Right atrium auricular region (tissue), 2 donors: ENCODE measurements at places on chromosomes 7 and 10.

- no peak for DNase-seq
These were observed 328.4 kb upstream of the C7orf33 start for GRCh38 chr7:148261996-148262688.

DNA sequence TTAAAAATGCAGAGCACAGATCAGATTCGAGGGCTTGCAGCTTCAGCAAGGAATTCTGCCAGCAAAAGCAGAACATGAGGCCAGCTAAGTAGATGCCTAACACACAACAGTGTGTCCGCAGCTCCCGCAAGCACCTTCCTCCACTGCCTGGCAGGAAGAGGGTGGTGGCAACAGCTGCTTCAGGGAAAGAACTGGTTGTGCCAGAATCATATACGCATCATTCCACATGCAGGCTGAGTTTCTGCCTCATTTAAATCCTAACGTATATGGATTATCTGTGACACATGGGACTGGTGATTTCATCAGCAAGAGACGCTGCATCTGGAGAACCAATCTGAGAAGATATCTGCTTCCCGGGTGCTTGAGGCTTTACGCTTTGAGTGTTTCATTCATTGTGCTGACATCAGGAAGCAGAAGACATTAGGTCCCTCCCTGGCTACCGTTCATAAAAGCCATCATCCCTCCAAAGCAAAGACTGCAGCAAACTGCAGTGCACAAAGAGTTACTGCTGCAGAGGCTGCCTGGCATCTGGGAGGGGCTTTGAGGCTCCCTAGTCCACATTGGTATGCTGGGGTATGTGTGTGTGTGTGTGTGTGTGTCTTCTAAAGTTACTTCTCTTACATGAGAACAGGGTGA lies 78.8 kb downstream of the FAM13C start:
- DNase-seq = no peak

DNA sequence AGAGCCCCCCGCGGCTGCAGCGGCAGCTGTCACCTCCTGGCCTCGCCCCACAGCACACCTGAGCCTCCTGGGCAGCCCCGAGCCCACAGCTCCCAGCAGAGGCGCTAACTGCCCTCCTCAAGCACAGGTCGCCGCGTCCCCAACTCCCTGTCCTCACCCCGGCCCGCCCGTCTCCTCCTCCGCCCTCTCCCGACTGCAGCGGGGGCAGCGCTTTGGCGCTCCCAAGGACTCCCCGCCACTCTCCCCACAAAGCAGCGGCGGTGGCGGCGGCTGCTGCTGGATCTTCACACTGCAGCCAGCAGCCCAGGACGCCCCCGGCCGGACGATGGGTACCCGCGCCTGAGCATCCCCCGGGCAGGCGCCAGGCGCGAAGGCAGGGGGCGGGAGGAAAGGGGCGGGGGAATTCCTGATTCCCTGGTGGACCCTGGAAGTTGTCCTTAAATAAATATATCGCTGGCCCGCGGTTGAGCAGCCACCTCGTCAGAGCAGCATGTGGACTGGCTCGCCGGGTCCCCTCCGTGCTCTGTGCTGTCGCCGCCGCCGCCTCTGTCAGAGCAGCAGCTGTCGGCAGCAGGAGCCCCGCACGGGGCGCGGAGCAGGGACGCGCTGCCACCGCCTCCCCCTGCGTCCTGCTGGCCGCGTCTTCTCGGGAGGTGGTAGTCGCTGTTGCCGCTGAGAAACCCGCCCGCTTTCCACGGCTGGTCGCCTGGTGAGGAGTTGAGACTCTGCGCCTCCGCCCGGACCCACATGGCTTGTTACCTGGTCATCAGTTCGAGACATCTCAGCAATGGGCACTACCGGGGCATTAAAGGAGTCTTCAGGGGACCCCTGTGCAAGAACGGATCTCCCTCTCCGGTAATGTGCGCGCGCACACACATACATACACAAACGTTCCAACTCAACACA lies at the start of gene ZNF804B:
TSS of gene ZNF804B (plus strand) at position 471 of the 906 bp plus-strand sequence. CDS start at position 748, 277 bp downstream.
- no peak for DNase-seq

DNA sequence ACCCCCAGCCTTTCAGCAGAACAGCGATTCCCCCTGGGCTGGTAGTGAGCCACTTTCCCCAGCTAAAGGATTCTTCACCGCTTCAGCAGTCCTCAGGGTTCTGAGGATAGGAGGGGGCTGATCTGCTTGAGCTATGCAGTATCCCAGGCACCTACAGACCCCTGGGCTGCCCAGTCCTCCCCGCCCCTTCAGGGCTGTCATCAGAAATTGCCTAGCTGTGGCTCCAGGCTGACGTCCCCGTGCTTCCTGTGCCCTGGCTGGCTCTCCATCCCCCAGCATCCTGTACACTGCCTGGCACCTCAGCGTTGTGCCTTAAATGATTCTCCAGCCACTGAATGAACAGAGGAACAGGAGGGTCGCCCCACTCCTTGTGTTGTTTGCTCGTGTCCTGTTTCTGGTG lies 38.4 kb upstream of the CDH23 start:
- DNase-seq = no peak

- no peak for DNase-seq
These were observed 46.8 kb downstream of the FAM107B start for GRCh38 chr10:14727924-14728323.

DNA sequence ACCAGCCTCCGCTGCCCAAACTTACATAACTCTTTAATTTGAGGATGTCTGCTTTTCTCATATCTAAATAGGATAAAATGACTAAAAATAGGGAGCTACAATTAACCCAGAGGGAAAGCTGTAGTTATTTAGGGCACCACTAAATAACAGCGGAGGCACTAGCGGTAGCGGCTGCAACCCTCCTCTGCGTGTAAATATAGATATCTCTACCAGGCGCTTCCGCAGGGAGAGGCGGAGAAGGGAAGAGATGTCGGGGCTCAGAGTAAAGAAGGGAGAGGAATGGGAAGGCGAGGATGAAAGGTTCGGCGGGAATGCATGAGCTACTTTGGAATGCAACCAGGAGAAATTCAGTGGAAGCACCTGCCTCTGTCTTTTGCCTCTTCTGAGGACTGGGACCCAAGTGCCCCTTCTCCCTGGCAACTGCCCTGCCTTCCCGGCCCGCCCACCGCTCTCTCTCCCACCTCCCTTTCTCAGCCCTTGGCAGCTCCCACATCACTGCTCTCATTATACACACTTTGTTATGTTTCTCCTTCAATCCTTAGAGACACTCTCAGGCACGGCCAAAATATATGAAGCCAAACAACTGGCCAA lies 698.3 kb downstream of the PARD3 start:
- DNase-seq = peak; percentile 55

DNA sequence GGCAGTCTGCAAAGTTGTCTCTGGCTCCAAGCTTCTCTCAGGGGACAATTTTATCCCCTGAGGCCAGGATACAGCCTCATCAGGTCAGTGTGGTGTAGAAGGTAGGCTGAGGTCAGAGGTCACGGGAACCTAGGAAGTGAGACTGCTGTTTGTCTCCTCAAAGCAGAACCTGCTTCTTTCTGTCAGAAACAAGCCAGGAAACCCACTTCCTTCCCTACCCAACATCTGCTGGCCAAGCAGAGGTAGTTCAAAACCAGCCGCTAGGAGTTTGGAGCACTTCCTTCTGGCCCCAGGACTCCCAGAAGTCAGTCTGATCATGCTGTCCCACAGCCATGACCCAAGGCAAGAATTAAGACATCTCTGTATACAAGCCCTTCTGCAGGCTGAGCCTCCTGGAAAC lies 12.2 kb downstream of the CLRN3 start:
- DNase-seq = no peak

GRCh38 chr7:34096198-34096651 lies 190.9 kb downstream of the BMPER start:
- peak; percentile 87 for DNase-seq
